Activated CD4-positive, alpha-beta T cell treated with anti-CD3 and anti-CD28 coated beads, Interleukin-10, Interleukin-2, amounts not matched to agents 100 ng/mL and 50 ng/mL, durations not matched to agents 16 hours and 8 hours (primary cell): ENCODE measurements at places on chromosomes 4 and X.
A peak's percentile ranks its signal among the peaks of the same experiment; 100 is the strongest.

DNA sequence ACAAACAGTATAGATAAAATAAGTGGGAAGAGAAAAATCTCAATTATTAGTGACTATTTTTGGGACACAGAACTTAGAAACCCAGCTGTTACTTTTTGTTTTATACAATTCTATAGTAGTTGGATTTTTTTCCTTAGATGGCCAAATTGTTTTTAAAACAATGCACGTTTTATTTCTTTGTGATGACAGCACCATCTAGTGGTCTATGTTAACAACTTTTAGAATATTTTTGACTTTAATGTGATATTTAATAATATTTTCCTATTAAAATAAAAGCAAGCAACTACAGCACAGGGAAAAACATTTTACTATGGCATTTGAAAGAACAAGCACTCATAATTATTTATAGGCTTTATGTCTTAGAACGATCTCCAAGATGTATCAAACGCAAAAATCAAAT, 5.6 kb upstream of the SMIM31 start:
- no peak for DNase-seq

DNA sequence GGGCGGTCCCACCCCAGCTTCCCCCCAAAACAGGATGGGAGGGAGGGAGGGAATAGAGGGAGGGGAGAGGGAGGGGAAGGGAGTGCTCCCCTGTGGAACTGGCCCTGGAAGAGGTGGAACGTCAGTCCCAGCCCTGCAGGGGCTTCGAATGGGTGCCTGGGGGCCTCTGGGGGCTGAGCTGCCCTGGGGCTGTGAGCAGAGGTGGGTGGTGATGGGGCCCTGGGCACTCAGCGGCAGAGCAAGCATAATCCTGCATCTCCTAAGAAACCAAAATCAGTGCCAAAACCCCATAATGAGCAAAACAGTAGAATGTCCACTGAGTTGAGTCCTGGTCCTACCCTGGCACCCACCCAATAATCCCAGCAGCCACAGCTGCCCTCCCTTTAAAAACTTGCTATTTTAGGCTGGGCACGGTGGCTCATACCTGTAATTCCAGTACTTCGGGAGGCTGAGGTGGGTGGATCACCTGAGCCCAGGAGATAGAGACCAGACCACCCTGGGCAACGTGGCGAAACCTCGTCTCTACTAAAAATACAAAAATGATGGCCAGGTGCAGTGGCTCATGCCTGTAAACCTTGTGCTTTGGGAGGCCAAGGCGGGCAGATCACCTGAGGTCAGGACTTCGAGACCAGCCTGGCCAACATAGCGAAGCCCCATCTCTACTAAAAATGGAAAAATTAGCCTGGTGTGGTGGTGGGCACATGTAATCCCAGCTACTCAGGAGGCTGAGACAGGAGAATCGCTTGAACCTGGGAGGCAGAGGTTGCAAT, 11.1 kb downstream of the DOK7 start:
- no peak for DNase-seq

GRCh38 chr4:108109997-108110416, 58.7 kb downstream of the LEF1 start:
- DNase-seq: peak; percentile 36

GRCh38 chrX:118207831-118208453, 91.3 kb upstream of the KLHL13 start:
- DNase-seq: no peak

DNA sequence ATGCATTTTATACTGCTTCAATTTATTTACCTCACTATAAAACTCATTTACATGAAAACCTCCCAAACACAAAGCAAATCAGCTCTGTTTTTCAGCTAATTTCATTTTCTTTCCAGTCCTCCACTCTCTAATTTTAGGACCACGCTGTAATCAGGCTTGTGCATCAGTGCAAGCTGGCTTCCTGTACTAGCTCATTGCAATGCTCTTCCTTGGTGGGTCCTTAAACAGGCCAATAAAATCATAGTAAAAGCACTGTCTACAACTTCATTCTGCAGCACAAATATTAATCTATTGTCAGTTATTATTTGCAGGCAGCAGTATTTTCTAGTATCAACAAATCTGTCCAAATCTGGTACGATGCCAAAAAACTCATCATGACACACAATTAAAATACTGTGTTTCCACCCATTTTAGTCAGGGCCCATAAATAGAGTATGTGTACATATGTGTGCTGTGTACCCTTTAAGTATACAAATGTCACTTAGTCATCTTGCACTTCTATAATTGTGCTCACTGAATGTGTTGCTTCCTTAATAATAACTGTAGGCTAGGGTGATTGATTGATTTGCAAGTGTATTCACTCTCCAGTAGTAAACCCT, 178.2 kb upstream of the HCCS start:
- no peak for DNase-seq

DNA sequence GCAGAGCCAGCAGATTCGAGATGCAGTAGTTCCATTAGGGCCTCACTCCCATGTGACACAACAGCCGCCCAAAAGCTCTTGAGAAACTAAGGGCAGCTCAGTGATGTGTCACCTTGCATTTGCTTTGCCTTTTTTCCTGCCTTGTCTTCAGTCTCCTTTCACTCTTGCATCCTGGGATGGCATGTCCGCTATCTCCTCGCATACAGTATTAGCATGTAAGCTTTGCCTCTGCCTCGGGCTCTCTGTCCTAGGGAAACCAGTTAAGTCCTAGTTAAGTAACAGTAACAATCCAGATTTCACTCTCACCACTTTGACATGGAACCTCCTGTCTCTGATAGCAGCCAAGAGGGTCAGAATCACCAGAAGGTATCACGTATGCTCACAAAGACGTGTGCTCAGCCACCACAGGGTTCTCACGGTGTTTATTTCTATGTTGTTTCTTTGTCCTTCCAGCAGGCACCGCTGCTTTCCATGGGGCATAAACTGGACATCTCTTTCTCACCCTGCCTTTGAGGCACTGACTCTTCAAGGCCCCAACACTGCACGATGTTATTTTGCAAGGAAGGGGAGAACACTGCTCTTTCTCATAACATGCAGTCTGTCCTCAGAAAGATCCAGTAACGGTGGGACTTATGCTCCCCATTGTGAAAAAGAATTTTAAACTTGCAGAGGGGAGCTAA, 26.7 kb upstream of the SORBS2 start:
- DNase-seq: no peak

GRCh38 chrX:154800478-154801210, 4.6 kb downstream of the MPP1 start:
- DNase-seq: no peak

GRCh38 chr4:4849106-4849505, 10.4 kb upstream of the MSX1 start:
- no peak for DNase-seq

DNA sequence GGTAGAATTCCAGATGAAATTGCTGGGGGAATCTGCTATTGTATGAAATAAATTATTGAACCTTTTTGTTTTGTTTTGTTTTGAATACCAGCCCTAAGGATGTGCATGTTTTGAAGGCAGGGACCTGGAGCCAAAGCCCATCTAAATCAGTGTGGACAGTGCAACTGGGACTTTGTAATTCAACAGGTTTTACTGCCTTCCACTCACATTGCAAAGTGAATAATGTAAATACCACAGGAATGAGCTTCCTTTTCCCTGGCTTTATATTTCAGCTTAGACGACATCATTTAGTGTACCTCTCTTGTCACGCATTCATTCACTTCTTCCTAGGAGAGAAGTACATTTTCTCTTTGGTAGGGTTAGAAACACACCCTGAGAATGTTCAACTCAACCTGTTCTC, 795.0 kb downstream of the CENPC start:
- no peak for DNase-seq

DNA sequence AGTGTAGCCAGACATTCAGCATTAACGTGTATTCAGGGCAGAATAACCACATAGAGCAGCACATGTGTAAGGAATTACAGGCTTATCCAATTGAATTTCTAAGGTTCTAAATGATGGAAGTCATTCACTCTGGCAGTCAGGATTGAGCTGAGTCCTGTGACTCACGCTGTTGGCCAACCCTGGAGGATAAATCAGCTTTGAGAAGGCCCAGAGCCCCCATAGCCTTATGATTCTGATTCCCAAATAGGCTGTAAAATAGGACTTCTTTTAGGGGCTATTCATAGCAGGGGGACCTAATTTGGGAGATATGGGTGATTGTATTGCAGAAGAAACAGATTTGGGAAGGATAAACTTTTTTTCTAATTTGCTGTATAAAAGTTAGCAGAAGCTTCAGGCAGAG, 8.1 kb upstream of the HPF1 start:
- DNase-seq: no peak

DNA sequence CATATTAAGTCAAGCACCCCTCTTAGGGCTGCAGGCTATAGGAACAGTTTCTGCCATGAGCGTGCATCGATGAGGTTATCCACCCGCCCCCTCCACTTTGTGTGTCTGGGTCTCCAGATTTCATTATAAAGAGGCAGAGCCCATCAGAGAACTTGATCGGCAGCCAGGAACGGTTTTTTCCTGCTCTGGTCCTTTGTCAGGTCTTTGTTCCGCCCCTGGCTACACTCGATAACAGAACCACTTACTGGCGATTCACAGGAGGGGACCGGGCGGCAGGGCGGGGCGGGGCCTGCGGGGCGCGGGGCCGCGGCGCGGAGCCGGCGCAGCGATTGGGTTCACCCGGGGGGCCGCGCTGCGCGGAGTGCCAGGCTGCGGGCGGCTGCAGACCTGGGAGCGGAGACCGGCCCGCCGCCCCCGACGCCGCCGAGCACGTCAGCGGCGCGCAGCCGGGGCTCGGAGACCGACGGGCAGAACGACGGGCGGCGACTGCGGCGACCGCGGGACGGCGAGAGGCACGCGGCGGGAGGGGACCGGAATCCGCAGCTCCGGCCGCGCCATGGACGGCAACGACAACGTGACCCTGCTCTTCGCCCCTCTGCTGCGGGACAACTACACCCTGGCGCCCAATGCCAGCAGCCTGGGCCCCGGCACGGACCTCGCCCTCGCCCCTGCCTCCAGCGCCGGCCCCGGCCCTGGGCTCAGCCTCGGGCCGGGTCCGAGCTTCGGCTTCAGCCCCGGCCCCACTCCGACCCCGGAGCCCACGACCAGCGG, at the start of gene SLC10A4:
Gene SLC10A4 (plus strand): TSS at position 338 of the 771 bp plus-strand sequence. CDS start 219 bp downstream, at position 557.
- DNase-seq: no peak

DNA sequence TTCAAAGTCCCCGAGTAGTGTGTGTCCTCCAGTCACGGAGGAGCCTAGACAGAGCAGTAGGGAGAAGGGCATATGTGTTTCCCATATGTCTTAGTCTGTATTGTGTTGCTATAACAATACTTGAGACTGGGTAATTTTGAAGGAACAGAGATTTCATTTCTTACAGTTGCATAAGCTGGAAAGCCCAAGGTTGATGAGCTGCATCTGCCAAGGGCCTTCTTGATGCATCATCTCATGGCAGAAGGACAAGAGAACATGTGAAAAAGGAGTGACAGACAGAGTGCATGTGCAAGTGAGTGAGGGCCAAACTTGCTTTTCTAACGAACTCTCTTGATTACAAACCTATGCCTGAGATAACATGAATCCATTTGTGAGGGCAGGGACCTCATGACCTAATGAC, 243.4 kb downstream of the ARHGAP10 start:
- no peak for DNase-seq

DNA sequence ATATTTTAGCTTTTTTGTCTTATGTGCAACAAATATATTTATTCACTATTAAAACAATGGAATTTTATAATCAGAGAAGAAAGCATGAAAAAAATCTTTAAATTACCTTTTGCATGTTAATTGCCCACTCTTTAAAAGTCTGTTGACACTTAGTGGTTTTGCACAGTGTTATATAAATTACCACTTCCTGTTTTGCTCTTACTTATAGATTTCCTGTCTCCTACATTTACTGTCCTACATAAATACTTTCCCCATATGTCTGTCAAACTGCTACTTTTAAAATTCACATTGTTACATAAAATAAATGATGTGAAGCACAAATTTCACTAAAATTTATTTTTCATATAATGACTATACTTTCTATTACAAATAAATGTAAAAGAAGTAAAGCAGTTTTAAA, 161.1 kb upstream of the NDST4 start:
- peak; percentile 38 for DNase-seq

GRCh38 chr4:89674876-89675459, 162.0 kb downstream of the SNCA start:
- DNase-seq: no peak

DNA sequence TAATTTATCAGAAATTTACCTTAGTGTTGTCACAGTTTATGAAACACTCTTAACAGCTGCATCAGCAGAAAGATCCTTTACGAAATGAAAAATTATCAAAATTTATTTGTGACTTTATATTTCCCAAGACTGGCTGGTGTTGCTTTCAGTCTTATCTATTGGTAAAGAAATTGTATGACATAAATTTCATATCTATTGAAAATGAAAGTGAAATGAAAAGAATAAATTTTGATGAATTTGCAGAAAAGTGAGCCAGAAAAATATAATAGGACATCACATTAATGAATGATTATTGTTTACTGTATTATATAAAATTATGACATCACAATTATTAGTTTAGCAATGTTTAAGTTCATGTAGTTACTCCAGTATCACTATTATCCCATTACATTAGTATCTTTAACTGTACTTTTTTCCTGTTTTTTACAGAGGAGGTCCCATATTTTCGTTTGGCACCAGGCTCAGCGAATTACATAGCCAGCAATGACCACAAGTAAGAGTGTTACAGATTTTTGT, 13.2 kb upstream of the TMEM165 start:
- no peak for DNase-seq

- DNase-seq: peak; percentile 63
Measured at GRCh38 chr4:67131224-67131623, 414.1 kb downstream of the CENPC start.

- DNase-seq: peak; percentile 28
Measured at GRCh38 chr4:169626331-169627282, 6.2 kb downstream of the CLCN3 start.

DNA sequence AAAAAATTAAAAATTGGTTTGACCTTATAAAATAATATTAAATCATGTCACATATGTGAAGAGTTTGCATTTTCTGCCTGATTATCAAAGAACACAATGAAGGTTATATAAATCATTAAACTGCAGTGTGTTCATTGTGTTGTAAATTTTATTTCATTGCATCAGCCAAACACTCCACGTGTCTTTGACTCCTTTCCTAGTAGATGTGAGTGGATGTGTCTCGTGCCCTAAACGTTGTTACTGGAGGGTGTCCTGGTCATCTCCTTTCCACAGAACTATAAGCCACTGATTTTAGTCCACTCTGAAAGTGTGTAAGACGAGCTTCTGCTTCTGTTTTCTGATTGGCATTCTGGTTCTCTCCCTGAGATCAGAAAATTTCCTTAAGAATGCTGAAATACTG, 127.3 kb downstream of the NDST4 start:
- no peak for DNase-seq

GRCh38 chr4:171857302-171858012, 44.3 kb downstream of the GALNTL6 start:
- no peak for DNase-seq

- DNase-seq: no peak
Measured at GRCh38 chr4:141465171-141465570, 171.2 kb upstream of the IL15 start.

DNA sequence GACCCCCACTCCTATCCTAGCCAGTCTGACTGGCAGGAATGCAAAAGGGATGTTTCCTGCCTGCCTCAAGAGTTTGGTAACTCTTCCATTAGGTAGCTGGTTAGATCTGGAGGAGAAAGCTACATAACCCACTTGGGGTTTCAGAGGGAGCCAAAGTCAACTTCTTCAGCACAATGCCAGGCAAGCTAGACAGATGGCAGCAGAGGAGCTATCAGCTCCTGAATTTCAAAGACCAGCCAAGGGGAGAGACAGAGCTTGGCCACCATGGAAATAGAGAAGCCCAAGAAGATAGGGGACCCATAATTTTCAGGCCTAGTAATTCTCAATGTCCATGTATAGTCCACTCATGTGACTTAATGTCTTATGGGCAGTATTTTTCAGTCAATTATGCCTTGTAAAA, 56.4 kb downstream of the PGRMC1 start:
- no peak for DNase-seq
